ENCODE measurements at places on chromosomes 12 and 14. TPM values are rescaled to one million over a fixed set of nuclear protein-coding genes. Genes with fewer than 3 reads are reported as not detected.

- no peak for DNase-seq
Measured at GRCh38 chr12:117235261-117235660, 45.0 kb upstream of the FBXO21 start.

DNA sequence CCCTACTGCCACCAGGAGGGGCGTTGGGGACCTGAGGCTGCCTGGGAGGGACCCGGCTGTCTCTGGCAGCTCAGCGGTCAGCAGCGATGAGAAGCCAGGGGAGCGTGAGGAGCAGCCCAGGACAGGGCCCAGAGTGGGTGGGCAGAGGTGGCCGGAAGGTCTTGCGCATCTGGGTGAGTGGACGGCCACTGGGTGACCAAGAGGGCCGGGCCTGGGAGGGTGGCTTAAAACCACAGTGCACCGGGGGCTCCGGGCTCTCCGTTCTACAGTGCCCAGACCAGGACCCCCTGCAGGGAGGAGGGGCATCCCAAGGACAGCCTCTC lies 10.0 kb downstream of the INF2 start:
- DNase-seq = no peak

- DNase-seq = no peak
Measured at GRCh38 chr14:37343307-37344094, 145.8 kb downstream of the MIPOL1 start.

GRCh38 chr12:55995366-55995765 lies 1.7 kb upstream of the SUOX start:
- DNase-seq = no peak

DNA sequence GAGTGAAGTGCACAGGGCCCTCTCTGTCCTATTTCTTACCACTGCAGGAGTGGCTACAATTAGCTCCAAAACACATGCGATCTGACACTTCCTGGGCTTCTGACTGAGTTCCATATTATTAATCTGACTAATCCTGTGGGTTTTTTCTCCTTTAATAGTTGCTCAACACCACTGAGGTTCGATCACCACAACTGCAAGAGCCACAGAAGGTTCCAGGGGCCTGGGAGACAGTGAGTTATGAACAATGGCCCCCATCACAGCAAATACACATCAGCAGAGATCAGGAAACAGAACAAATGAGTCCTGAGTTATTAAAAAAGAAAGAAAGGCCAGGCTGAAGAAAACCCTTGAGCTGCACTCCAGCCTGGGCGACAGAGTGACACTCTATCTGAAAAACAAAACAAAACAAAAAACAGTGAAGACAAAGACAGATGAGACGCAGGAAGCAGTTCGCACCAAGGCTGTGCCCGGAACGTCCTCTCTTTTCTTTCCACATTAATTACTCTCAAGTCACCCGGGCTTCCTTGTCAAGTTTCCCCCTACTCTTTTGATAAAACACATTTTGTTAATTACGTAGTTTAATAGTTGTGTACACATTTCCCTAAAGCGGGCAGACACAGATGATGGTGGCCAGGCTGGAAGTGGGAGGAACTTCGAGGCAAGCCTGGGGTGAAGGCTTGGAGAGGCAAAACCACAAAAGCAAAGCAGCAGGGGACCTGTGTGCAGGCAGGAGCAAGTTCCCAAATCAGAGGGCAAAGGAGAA lies 42.7 kb downstream of the CDC42BPB start:
- DNase-seq = no peak

- no peak for DNase-seq
Measured at GRCh38 chr12:110809149-110809548, 37.6 kb upstream of the CCDC63 start.

GRCh38 chr12:121476477-121476876 lies 76.6 kb downstream of the RNF34 start:
- no peak for DNase-seq

DNA sequence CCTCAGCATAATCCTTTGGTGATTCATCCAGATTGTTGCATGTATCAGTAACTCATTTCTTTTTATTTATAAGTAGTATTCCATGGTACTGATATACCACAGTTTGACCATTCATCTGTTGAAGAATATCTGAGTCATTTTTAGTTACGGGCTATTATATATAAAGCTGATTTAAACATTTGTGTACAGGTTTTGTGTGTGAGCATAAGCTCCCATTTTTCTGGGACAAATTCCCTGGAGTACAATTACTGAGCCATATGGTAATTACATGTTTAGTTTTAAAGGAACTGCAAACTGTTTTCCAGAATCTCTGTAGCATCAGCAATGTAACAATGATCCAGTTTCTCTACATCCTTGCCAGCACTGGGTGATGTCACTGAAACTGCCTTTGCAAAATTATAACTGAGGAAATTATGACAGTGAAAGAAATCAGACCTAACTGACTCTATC lies 236.2 kb upstream of the KRR1 start:
- DNase-seq = no peak

DNA sequence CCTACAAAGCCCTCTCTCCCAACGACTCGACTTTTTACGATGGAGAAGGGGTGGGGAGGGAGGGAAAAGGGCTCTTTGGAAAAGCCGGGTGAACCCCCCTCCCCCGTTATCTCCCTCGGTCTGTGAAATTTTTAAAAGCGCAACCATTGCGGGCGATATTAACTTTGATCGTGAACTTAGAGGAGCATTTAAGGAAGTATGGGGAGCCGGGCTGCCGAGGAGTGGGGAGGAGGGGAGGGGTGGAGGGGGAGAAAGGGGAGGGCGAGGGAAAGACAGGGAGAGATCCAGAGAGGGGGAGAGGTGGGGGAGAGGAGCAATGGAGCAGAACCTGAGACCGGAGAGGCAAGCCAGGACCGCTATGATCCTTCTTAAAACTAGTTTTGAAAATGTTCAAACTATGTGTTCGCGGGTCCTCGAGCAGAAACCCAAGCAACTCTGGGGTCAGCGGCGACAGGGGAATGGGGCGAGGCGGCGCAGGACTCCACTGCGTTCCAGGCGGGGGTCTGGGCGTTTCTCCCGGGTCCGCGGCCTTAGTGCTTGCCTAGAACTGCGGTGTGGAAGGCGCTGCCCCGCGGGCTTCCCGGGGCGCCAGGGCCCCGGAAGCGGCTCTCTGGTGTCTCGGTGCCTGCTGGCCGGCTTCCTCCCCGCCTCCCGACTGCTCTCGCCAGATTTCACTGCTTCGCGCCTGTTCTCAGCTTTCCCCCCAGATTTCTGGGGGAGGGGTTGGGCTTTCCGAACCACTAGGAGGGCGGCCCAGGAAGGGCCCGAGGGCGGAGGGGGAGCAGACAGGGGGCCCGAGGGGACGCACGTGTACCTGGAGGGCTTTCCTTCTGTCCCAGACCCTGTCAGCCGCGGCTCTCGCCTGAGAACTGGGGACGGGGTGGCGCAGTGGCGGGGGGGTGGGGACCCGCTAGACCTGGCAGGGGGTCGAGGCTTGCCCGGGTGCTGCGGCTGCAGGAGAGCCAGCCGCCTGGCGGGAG lies at the start of gene HOTAIR:
Gene HOTAIR (minus strand): TSS at position 871 of the 980 bp plus-strand sequence.
- DNase-seq = no peak

- DNase-seq = no peak
Measured at GRCh38 chr12:18955594-18955993, 173.9 kb upstream of the PLEKHA5 start.

DNA sequence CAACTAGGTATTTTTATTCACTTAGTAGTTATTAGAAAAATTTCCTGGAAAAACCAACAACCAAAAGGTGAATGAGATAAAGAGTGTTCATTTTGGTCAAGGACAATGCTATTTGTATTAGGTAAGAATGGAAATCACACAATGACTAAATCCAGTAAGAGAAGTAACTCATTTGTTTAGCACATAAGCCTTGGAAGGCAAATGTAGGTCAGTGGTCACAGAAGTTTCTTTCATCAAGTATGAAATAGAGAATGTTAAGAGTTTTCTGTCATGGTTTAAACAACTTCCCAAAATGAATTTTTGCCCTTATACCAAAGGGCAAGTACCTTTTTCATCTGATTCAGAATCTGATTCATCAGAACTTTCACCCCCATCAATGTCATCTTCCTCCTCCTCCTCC lies 101.7 kb downstream of the KIF21A start:
- no peak for DNase-seq

DNA sequence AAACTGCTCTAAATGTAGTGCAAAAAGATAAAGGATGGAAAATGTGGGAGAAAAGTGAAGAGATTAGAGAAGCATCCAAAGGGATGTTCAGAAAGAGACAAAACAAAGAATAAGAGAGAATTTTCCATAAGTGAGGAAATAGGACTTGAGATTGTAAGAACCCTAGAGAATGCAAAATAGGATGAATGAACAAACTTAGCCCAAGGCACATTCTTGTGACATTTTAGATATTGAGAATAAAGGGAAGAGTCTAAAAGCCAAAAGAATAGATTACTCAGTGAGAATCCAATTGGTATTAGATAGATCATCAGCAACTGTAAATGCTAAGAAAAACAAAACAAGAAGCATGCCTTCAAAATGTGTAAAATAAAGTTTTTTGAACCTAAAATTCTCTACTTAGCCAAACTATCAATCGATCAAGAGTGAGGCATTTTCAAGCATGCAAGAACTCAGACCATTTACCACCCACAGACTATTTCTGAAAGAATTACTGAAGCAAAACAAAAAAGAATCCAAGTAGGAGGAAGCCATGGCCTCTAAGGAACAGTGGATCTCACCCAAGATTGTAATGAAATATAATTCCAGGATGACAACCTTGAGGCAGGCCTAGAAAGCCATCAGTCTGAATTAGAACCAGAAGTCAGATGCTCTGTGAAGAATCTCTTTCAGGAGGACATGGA lies 33.5 kb downstream of the DYRK2 start:
- DNase-seq = no peak

- no peak for DNase-seq
Measured at GRCh38 chr14:85417396-85417795, 112.5 kb upstream of the FLRT2 start.

DNA sequence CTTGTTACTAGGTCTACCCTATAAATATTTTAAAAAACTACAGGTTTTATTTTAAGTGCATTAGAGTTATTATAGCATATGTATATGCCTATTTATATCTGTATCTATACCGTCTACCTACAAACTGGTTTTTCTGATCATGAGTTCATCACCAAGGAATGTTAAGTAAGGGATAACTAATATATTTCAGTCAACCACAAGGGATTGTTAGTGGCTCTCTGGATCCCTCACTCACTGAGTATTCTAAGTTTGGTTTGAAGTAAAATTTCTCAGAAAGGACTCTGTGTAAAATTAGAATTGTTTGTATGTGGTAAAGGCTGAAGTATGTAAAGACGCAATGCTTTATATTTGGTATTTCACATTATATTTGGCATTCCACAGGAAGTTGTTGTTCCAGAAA lies 4.8 kb downstream of the EPYC start:
- no peak for DNase-seq

DNA sequence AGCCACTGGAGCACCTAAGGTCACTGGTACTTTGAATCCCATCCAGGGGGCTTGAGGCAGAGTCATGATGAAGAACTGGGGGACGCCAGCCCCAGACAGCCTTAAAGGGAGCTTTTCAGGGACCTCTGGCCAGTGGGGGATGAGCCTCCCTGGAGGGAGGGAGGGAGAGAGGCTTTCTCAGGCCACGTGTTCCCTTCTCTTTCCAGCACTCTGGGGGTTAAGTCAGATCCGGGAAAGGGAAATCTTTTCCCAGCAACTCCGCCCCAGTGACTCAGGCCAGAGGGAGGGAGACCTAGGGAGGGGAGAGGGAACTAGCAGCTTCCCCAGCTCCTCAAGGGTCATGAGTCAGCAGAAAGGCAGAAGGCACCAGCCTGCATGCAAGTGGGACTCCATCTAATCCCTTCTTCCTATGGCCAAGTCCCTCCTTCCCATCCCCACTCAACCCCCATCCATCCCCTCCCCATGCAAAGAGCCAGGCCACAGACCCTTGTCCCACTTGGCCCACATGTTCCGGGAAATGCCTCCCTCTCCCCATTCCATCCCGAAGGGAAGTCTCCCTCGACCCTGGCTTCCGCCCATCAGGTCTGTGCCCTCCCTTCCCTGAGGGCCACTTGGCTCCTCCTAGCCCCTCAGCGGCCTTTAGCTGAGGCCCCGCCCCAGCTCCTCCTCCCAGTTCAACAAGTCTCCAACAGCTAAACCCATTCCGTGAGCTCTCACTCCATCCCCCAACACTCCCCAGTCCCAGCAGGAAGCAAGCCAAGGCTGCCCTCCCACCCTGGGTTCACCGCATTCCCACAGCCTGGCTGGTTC lies 5.6 kb downstream of the TNFRSF1A start:
- DNase-seq = peak; percentile 91

- DNase-seq = peak; percentile 87
Measured at GRCh38 chr12:3218228-3219171, 141.3 kb downstream of the TSPAN9 start.

DNA sequence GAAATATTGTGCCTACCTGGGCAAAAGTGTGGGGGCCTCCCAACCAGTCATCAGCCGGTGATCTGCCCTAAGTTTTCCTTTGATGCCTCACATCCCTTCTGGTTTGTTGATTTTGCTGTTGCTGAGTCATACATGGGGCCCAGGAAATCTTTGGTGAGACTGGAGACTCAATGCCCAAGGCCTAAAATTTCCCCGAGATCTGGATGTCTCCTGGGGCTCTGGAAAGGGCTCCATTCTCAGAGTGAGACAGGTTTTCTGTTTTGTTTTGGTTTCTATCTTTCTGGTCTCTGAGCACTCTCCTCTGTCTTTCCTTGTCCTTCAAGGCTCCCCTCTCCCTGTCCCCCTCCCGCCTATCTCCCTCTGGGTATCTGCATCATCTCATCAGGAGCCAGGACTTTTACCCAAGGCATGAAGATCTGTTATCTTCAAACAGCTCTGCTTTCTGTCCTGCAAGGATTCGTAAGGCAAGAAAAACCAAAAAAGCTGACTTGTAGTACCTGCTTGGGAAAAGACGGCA lies 152.8 kb upstream of the MAX start:
- no peak for DNase-seq

- DNase-seq = peak; percentile 51
Measured at GRCh38 chr12:114400925-114401324, 5.0 kb downstream of the TBX5 start.

RNASE3 gene
- not detected for total RNA-seq

MANSC4 gene
- total RNA-seq = not detected

B3GNT4 gene
- not detected for total RNA-seq

PRH2 gene
- not detected for total RNA-seq

SLC35F4 gene
- total RNA-seq = not detected

OR4N2 gene
- total RNA-seq = not detected

DBX2 gene
- total RNA-seq = 0.45 TPM

GDF3 gene
- not detected for total RNA-seq

SLC38A4 gene
- total RNA-seq = 0.16 TPM

CLEC4E gene
- 2.5 TPM for total RNA-seq

GLT8D2 gene
- total RNA-seq = 7.2 TPM

SALL2 gene
- total RNA-seq = 3.9 TPM

CLEC2A gene
- not detected for total RNA-seq

ITGB7 gene
- total RNA-seq = 0.49 TPM

SERPINA1 gene
- total RNA-seq = 34.3 TPM

FIGNL2 gene
- total RNA-seq = 0.56 TPM

Data from heart left ventricle (tissue), 16 donors.